ENCODE measurements at places on chromosomes 11 and 22.

- no peak for DNase-seq
Observed at GRCh38 chr11:77704029-77704428, 66.4 kb upstream of the CLNS1A start.

- DNase-seq, result no peak
Observed at GRCh38 chr11:21774212-21774611, 418.7 kb upstream of the ANO5 start.

DNA sequence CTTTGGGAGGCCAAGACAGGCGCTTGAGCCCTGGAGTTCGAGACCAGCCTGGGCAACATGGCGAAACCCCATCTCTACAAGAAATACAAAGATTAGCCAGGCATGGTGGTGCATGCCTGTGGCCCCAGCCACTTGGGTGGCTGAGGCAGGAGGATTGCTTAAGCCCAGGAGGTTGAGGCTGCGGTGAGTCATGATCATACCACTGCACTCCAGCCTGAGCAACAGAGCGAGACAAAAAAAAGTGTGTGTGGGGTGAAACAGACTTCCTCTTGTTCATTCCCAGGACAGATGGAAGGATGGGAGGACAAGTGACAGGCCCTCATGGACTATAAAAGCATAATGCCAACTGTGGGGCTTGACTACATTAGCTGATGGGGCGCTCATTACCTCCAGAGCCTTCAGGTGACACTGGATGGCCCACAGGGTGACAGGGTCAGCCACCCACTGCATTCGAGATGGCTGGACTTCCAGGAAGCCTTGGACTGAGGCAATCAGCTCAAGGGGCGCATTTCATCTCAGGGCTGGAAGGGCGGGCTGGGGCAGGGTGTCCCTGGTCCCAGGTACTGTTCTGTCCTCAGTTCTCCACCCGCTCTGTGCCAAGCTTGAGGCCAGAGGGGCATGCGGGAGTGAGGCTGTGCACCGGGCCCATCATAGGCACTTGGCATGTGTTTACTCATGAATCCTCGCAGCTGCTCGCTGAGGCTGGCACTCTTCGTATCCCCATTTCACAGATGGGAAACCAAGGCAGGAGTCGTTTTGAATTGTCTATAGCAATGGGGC is 12.5 kb downstream of the NPTXR start:
- DNase-seq, result no peak

- DNase-seq, result no peak
Observed at GRCh38 chr11:121063728-121064127, 37.3 kb upstream of the TECTA start.

- peak; percentile 27 for DNase-seq
Observed at GRCh38 chr11:18721561-18722292, 4.3 kb downstream of the IGSF22 start.

DNA sequence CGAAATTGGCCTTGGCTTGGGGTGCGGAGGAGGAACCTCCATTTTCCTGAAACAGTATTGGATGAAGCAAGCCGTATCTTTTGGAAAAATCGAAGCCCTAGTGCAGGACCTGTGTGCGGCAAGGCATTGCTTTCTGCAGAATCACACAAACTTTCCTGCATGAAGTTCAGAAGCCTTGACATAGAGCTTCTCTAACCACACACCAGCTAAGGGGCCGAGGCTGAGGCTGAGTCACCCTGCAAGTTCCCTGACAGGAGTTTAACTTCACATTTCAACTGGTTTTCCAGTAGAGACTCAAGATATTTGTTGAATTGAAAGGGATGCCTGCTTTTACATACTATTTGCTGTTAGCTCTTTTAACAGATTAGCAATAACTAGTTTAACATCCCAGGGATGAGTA is 67.8 kb downstream of the TCF20 start:
- no peak for DNase-seq

GRCh38 chr22:19387038-19387437 is 44.5 kb downstream of the HIRA start:
- DNase-seq, result peak; percentile 10

DNA sequence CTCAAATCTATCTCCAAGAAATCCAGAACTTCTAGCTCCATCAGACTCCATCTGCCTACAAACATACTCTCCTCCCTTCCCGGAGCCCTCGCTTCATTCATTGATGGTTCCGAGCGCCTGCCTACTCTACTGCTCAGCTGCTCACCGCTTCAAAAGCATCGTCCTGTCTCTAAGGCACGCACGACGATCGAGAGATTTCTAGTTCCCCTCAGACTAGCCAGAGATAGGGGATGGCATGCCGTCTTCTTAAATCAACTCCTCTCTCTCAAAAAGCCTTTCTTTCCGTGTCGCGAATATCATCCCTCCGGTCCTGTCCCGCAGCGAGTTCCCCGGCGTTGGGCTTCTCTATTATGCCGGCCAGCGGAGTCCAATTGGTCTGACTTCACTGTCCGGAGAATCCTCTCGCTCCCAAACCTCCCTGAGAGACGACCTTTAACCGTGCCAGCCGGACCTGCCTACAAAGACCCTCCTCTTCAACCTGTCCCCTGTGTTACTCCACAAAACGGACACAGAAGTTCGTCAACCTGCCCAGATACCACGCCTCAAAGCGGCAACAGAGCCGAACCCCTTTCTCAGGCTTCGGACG is 592 bp downstream of the EEF1G start:
- no peak for DNase-seq

- no peak for DNase-seq
Observed at GRCh38 chr22:39832627-39833074, 60.9 kb downstream of the ENTHD1 start.

DNA sequence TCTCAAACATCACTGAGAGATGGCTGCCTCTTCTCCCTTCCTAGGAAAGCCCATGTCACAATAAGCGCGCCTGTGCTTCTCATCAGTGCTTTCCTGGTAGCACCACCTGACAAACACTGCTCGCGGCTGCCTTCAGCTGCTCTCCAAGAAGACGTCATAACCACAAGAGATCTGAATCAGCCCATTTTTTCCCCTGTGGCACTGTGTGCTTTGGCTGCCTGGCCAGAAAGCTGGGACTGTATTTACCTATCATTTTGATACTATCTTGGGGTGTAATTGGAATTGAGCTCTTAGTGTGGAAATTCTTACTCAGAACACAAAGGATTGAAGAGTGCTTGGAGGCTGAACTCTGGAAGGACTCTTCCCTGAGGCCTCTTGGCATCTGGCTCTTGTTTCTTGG is 50.3 kb upstream of the EHF start:
- no peak for DNase-seq

DNA sequence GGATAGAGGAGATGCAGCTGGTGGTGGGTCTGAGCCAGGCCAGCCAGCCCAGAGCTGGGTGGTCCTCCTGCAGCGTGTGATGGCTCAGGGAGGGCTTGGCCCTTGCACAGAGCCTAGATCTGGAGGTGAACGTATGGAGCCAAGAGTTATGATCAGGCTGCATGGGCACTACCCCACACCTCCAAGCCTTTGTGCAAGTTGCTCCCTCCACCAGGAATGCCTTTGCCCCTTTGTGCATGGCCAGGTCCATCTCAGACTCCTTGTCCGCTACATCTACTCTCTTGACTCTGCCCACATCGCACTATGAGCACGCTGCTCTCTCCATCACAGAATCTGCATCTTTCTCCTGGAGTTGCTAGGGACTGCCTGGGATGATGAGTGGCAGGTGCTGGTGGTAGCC is 895.7 kb downstream of the TBC1D22A start:
- DNase-seq, result no peak

All from HFF-Myc (cell line).